ENCODE measurements at places on chromosomes 1 and 21. TPM values are rescaled to one million over a fixed set of nuclear protein-coding genes. Genes with fewer than 3 reads are reported as not detected.

GRCh38 chr1:1013105-1013921 is at the start of gene ISG15:
ISG15 (plus strand) TSS chr1:1013497; CDS start chr1:1013574, 77 bp downstream.
- DNase-seq, result peak; percentile 97

GRCh38 chr1:207051191-207051943 is at the start of gene YOD1:
YOD1 (minus strand) TSS chr1:207051208; CDS start chr1:207051030, 178 bp downstream.
- DNase-seq, result no peak

DNA sequence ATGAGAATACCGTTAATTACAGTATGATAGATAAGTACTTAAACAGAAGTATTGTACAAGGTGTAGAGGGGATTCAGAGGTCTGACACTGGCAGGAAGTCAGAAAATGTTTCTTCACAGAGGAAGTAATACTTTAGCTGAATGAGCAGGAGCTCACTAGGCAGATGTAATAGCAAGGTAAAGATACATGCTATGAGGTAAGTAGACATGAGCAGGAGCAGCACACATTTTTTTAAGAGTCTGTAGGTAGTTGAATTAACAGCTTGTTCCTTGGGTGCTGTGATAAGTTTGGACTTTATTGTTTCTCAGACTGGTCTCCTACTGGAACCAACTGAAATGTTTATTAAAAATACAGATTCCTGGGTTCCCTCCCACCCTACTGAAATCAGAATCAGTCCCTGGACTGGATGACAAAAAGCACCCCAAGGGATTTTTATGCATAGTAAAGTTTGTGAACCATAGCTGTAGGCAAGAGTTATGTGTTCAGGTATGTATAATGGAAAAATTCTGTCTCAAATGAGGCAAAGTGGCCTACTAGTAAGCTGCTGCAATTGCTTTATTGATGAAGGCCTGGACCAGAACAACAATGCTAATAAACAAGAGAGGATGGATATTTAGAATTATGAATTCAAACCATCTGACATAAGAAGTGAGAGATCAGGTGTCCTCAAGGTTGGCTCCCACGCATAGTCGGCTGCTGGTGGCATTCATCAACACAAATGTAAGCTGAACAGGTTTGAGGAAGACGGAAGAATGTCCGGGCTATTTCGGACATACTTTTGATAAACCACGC is 902 bp downstream of the AP4B1 start:
- no peak for DNase-seq

GRCh38 chr1:96095849-96096612 is 625.6 kb upstream of the PTBP2 start:
- DNase-seq, result no peak

DNA sequence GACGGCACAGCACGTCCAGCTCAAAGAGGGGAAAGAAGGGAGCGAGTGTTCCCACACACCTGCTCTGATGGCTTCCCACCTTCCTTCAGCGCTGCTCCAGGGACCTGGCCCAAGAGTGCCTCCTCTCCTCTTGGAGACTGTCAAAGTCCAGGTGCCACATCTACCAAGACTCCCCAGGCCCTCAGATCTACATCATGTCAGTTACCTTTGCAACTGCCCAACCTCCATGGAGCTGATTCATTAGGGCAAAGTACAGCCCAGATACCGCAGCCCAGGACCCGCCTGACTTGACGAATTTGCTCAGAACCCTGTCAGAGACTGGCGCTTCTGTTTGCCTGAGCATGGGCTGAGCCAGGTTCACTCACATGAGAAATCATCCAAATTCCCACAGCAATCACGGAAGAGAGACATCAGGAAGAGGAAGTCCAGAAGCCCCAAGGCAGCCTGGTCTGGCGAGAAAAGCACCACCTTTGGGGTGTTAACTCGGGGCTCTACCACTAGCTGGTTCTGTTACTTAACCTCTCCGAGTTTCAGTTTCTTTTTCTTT is at the start of gene SEC16B:
Gene SEC16B, minus strand, starts transcription at position 234 of the 547 bp plus-strand sequence. CDS start 2,077 bp downstream, outside the sequence.
- no peak for DNase-seq

DNA sequence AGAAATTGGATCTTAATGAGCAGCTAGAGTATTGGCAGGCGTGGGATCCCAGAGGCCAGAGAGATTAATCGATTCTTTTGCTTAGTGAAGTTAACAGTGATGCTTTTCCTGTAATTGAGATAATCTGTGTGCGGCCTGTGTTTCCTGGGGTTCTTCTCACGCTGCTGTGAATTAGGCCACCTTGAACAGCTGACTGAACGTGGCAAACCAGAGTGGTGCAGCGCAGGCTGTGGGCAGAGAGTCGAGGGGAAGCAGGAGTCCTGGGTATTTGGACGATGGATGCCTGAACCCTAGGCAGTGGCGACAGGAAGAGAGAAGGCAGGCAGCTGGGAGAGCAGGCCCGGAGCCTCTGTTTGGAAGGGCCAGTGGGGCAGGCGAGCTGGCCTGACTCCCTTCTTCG is 51.7 kb downstream of the RYR2 start:
- no peak for DNase-seq

- no peak for DNase-seq
These were observed 2.0 kb downstream of the AGRN start for GRCh38 chr1:1021920-1022259.

- no peak for DNase-seq
These were observed 758 bp upstream of the SPRR5 start for GRCh38 chr1:152946248-152946647.

- no peak for DNase-seq
These were observed 48.0 kb upstream of the SSX2IP start for GRCh38 chr1:84738237-84738636.

DNA sequence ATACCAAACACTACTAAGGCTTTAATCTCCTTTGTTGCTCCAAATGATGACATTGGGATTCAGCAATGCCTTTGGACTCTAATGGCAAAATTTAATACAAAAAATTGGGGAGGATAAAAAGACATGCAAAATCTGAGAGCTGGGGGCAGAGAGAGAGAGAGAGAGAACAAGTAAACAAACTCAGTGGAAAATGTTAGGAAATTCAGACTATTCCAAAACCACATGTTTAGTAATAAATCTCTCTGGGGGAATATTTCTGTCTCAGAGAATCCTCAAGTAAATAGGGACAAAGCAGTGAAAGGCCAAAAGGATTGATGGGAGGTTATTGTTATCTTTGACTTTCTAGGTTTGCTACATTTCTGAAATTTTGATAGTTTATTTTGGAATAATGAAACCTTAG is 65.7 kb downstream of the PLA2G4A start:
- no peak for DNase-seq

DNA sequence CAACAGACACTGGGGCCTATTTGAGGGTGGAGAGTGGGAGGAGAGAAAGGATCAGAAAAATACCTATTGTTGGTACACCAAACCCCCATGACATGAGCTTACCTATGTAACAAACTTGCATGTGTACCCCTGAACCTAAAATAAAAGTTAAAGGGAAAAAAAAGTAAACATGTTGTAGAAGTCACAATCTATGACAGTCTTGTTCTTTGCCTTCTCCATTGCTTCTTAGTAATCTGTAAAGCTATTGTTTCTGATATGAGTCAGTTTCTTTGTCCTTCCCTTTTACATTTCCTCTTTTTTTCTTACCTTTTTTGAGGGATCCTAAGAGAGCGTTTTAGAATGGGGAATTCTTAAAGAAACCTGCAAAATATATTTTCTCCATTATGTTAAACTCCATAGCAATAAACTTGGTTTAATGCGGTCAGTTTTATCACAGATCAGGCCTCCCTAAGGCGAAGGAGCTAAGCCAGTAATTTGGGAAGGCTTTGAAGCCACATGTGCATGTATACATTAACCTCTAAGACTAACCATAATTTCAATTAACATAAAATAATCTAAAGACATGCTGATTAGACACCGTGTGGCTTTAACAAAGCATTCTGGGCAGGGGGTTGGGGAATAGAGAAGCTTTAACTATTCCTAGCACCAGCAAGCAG is 77.8 kb upstream of the C1orf105 start:
- DNase-seq, result no peak

- no peak for DNase-seq
These were observed 35.0 kb downstream of the BATF3 start for GRCh38 chr1:212664409-212665199.

- DNase-seq, result peak; percentile 64
These were observed 72.8 kb downstream of the S1PR1 start for GRCh38 chr1:101309334-101310311.

DNA sequence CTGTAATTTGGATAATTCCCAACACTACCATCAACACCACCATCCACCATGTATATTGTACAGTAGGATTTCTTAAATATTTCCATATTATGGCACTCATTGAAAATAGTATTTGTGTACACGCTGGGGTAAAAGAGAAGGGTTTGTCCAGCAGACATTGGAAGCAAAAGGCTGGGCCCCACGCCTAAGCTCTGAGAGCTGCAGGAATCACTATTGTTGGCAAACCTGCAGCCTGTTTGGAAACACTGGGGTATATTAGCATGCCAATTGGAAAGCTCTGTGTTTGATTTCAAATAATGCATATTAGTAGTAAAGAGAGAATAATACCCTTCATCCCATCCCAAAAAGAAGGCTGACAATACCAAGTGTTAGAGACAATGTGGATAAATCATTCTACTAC is 81.5 kb upstream of the DPYD start:
- DNase-seq, result no peak

Gene RPE65
- not detected for total RNA-seq

Gene CCDC27
- total RNA-seq, result not detected

Gene PTPN14
- total RNA-seq, result 25.1 TPM

Gene DNALI1
- total RNA-seq, result 3.1 TPM

Gene CD5L
- 4.9 TPM for total RNA-seq

Gene KCNJ9
- total RNA-seq, result not detected

Gene NFYC
- total RNA-seq, result 65.9 TPM

Gene ADGRL2
- 37.9 TPM for total RNA-seq

Gene AK5
- 0.38 TPM for total RNA-seq
